Stimulated activated CD4-positive, alpha-beta T cell treated with anti-CD3 and anti-CD28 coated beads, Interleukin-1b, Interleukin-23, amount 100 ng/mL, for 1 hour (primary cell): ENCODE measurements at places on chromosomes 5 and 9.

DNA sequence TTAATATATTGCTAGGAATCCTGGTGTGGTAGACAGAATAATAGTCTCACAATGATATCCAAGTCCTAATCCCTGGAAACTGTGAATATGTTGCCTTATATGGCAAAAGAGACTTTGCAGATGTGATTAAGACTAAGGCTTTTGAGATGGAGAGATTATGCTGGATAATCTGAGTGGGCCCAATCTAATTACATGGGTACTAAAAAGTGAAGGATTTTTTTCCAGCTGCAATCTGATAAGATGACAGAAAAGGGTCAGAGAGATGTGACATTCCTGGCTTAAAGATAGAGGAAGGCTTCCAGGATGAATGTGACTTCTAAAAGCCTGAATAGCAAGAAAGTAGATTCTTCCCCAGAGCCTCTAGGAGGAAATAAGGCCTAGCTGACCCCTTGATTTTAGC, 80.7 kb upstream of the MPDZ start:
- no peak for DNase-seq

GRCh38 chr5:1555808-1556731, 32.3 kb upstream of the LPCAT1 start:
- DNase-seq, result no peak

- no peak for DNase-seq
These were observed 772.7 kb downstream of the PRELID2 start for GRCh38 chr5:145062280-145063062.

GRCh38 chr9:5665059-5665458, 36.2 kb downstream of the RIC1 start:
- DNase-seq, result no peak

DNA sequence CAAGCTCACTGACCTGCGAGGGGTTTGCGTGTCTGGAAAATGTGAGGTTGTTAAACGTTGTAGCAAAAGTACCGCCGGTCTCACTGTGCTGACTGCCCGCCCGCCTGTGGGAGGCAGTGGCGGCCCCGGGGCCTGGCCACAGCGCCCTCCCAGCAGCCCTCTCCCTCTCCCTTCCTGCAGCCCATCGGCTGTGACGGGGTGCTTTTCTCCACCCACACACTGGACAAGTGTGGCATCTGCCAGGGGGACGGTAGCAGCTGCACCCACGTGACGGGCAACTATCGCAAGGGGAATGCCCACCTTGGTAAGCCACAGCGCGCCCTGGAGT, 6.2 kb downstream of the ADAMTSL2 start:
- DNase-seq, result no peak

DNA sequence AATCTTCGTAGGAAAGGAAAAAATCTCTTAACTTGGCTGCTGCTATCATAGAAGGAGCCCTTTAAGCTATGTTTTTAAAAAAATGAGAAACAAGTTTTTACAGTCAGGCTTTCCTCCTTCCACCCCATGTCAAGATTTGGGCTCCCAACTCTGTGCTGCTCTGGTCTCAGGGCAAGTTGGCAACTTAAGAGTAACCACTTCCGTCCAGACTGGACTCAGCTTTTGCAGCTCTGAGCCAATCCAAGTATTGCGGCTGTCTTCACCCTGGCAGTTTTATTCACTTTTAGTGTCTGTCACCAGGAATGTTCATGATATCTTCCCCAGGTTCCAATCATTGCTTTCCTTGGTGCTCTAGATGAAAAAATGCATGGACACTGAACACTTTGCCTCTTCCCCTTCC, 115.9 kb upstream of the GAS1 start:
- no peak for DNase-seq

- DNase-seq, result no peak
These were observed 158.4 kb downstream of the COL23A1 start for GRCh38 chr5:178431782-178432165.

GRCh38 chr5:82873452-82873851, 203.7 kb downstream of the TMEM167A start:
- DNase-seq, result no peak

GRCh38 chr9:385818-386398, 171.2 kb downstream of the DOCK8 start:
- DNase-seq, result no peak

- no peak for DNase-seq
These were observed 29.1 kb upstream of the ZFAND5 start for GRCh38 chr9:72394066-72394465.

DNA sequence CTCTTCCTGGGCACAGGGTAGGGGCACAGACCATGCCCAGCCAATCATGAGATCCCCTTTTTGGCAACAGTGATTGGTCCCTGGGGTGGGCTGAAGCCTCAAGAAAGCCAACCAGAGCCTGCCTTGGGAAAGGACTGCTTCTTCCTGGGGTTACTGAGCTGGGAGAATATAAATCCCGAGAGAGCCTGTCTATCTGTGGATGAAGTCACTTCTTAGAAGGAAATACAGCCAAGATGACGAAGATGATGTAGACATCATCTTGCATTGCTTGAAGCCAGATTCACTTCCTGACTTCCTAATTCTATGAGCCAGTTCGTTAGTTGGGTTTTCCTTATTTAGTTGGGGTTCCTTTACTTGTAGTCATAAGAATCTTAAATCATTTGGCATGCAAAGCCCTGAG, 50.1 kb upstream of the PWWP2A start:
- no peak for DNase-seq

DNA sequence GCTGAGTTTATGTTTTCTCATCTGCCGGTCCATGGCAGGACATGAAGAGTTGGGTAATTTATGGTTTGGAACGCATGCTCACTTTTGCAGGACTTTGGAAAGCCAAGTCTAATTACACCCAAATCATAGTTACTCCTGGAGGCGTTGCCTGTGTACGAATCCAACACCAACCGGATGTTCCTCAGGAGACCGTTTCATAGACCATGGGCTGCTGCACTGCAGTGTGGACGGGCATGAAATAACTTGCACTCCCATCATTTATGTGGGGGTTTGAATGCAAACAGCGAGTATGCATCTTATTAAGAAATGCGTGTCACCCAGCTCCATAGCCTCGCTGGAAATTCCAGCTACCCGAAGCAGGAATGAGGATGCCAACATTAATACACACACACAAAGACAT, 96.1 kb upstream of the IRX2 start:
- DNase-seq, result no peak

DNA sequence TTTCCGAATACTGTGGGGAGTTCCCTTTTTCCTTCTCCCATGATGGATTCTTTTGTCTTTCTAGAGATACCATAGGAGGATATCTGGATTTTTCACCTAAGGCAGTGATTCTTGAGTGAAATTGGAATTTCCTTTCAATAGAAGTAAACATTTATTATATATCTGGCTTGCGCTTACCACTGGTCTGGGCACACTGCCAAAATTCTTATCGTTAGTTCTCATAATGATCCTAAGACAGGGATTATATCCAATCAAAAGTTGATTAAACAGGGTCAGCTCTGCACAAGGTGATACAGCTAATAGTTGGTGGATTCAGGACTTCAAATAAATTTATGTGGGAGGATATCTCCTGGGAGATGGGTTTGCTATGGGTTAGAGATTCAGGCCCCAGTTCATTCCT, 9.6 kb downstream of the TLE4 start:
- no peak for DNase-seq

DNA sequence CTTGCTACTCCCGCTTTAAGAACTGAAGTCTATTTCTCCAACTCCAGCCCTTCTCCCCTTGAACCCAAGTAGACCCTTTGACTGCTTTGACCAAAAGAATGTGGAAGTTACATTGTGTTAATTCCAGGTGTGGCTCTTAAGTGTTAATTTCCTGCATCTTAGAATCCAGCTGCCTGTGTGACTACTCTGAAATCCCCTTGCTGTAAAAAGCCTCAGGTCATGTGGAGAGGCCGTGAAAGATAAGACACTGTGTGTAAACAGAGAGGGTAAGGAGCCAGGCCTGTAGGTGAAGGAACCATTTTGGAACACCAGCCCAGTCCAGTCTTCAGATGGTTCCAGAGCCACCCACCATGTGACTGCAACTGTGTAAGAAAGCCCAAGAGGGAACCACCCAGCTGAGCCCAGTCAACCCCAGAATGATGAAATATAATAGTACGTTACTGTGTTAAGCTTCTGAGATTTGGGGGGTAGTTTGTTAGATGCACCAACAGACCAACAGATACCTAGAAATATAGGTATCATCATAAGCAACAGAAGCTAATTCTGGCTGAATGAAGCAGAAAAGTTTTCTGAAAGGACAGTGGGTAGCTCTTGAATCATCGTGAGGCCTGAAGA, 59.4 kb upstream of the CCDC112 start:
- no peak for DNase-seq

DNA sequence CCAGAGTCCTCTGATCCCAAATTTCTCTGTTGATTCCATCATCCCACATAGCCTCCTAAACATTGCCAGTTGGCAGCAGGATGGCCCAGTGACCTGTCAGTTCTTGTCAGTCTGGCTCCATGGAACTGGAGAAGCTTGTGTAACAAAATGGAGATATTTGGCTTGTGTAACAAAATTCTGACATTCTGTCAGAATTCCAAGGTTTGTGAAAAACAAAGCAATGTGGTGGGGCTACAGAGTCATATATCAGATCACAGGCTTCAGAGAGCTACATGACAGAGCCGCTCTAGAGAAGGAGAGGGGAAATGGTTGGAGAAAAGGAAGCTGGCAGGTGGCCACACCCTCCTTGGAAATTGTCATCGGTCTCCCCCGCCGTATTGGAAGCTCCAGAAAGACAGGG, 75.4 kb upstream of the MAN2A1 start:
- DNase-seq, result no peak

- no peak for DNase-seq
These were observed 360.7 kb downstream of the ARHGEF28 start for GRCh38 chr5:73986729-73987128.

DNA sequence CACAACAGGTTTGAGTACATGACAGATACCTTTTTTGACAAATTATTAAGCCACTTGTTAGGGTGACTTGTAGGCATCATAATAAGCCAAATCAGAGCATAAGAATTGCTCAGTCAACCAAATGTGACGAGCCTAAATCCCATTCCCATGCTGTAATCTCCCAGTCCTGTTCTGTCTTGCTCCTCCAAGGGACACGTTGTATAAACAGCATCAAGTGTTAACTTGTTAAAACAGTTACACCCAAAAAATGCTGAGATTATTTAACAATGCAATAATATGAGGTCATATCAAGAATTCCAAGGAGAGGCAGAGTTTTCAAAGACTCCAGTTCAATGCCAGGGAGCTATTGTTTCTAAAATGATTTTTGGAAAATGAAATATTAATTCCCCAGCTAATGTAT, 76.2 kb downstream of the SH3TC2 start:
- DNase-seq, result no peak

DNA sequence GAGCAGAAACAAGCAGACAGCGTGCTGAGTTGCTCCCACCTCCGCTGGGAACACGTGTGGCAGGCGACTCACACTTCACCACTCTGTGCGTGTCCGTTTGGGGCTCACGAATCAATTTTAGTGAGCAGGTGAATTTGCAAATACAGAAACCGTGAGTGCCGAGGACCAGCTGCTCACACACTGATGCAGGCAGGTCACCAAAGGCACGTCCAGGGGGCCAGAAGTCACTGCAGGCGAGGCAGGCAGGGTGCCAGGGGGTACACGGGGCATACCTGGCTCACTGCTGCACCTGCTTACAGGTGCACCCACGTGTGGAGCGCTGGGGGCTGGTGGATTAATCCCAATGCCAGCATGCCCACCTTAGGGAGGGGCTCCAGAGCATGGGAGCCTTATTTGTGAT, 68.8 kb downstream of the ZNF354C start:
- DNase-seq, result no peak

DNA sequence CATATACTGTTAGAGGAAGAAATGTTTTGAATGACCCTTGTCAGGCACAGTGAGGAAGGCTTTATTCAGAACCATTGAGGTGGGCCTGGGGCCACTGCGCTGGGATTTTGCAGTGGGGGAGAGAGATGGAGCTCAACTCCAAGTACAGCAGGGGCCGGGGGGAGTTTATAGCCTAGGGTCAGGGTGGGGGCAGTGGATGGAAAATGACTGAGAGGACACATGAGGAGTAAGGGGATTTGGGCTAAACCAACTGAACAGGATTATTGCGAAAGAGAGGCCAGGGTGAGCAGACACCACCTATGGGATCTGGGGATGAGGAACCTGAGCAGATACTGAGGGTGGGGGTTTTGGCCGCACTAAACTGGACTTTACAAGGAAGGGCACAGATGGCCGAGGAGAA, 6.3 kb downstream of the CEP72 start:
- DNase-seq, result no peak

DNA sequence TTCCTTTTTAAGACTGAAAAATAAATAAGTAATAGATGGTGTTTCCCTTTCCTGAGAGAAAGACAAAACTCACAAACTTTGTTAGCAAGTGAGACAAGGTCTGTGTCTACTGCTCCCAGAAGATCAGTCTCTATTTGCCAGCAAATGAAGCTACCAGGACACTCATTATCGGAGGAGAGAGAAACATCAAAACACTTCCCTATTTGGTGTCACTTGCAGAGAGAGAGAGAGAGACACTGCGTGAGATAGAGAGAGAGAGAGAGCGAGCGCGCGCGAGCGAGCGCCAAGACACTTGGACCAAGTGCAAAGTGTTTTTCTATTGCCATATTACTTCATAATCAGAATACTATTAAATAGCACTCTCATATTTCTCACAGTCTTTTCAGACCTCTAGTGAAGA, 142.7 kb downstream of the KCNN2 start:
- no peak for DNase-seq

DNA sequence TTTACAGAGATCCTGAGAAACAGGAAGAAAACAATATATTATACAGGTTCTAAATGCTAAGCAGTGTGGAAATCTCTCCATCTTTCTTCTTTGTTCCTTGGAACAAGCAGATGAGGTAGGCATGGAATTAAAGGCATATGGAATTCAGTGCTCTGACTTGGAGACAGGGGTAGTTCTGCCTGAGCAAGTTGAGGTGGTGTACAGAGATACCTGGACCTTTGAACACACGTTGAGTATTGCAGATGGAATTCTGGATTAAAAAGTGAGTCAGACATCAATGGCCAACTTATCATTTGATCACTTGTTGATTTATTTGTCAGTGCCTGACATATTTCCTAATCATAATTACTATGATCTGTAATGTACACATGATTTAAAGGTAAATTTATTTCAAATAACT, 293.9 kb upstream of the IRX4 start:
- DNase-seq, result no peak

GRCh38 chr5:158255609-158256008, 396.7 kb upstream of the CLINT1 start:
- no peak for DNase-seq

- DNase-seq, result no peak
These were observed 243.8 kb upstream of the PUM3 start for GRCh38 chr9:3087697-3088096.

- no peak for DNase-seq
These were observed 72.6 kb downstream of the PIK3R1 start for GRCh38 chr5:68287976-68288706.

DNA sequence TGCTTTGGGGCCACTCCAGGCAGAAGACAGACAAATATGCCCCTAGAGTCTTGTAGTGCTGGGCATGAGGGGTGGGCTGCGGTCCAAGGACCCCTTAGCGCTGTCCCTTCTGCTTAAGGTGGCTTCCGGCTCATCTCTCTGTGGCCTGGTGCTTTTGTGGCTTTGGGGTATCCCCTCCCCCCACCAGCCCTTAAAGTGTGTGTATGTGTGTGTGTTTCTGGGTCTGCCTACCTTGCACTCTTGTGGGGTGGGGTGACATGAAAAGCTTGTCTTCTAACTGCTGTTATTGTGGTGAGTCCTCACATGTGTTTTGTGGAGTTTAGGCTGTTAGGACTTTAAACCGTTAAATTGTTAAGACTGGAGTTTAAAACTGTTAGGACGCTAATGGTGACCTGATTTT, 23.6 kb downstream of the MARCHF6 start:
- no peak for DNase-seq
